Panc1 (cell line): ENCODE measurements at places on chromosomes 16 and 17.

GRCh38 chr17:73564843-73565242 is 79.4 kb downstream of the SDK2 start:
- DNase-seq: no peak

GRCh38 chr17:42920922-42921321 is 20.3 kb downstream of the G6PC1 start:
- no peak for DNase-seq

DNA sequence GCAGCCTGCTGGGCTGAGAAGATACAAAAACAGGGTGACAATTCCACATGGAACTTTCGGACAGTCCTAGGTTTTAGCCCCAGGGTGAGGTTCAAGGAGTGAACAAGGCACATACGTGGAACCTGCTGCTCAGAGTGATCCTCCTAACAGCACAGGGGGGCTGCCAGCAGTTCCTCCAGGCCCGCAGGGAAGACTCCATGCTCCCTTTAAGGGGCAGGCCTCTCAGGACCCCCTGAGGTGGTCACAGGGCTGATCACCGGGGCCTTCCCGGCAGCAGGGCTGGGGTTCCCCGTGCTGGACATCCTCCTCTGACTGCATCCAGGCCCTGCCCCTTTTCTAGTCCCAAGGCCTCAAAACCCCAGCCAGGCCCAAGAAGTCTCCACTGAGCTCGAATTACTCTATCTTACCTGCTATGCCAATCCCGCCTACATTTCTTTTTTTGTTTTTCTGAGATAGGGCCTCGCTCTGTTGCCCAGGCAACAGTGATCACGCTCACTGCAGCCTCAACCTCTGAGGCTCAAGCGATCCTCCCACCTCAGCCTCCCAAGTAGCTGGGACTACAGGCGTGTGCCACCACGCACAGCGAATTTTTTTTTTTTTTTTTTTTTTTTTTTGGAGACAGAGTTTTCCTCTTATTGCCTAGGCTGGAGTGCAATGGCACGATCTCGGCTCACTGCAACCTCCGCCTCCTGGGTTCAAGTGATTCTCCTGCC is 10.4 kb downstream of the CANT1 start:
- no peak for DNase-seq

GRCh38 chr16:55263271-55264250 is 60.4 kb upstream of the IRX6 start:
- DNase-seq: no peak

GRCh38 chr17:13587487-13588338 is 14.0 kb downstream of the HS3ST3A1 start:
- DNase-seq: no peak

DNA sequence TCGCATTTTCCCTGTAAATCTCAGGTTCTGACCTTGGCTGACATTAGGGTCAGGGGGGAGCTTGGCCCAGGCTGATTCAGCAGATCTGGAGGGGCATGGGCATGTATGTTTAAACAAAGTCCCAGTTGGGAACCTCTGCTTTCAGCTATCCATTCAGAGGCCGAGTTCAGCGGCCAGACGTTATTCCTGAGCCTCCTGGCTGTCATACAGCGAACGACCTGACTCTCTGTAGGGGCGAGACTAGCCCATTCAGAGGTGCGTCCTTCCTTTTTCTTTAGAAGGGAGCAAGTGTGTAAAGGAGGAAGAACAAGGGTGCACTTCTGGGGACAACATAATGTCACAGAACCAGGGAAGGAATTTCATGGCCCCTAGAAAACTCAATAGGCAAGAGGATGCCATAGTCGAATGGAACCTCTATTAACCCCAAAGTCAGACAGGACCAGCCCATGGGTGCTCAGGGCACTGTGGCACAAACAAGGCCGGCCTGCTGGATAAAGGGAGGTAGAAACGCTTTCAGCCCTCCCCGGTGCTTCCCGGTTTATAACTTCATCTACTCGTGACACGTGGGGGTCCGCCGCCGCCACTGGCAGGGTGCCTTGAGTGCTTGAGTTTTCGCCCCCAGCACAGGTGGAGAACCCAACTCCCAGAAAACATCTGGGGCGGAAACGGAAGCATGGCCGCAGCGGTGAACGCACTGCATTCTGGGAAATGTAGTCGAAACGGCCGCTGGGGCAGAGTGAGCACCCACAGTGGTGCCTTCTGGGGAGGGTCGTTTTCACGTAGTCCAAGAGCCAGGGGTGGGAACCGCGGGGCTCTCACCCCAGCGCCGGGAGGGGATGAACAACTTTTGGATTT is 33.2 kb upstream of the PLCG2 start:
- DNase-seq: no peak

DNA sequence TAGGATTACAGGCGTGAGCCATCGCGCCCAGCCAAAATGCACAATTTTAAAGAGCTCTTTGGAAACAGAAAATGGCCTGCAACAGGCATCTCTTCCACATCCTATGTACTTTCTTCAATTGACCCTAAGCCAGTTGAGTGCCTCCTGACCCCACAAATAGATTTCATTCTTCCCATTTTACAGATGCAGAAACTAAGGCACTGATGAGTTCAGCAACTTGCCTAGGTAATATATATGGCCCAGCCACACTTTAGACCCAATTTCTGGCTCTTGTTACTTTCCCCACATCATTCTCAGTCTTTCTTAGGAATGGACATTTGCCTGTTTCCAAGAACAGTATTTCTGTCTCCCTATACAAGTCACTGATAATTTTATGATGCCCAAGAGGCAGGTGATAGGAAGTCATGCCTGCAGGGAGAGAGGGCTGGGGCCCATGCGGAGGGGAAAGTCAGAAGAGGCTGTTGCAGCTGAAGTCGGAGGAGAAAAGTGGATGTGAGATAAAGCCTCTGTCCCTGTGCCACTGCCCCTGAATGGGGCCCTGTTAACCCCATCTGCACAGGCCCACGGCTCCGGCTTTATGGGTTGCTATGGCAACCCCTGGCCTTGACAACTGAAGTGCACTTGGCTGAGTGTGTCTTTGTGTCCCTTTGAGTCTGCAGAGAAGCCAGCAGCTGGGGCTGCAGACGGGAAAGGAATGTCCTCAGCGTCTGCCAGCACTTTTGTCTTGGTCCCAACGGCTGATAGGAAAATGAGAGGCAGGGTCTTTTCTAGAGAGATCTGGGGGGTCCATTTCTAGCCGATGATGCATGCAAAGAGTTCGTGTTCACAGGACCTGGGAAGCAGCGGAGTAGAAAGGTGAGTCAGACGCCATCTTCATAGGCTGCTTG is 45.9 kb downstream of the ABAT start:
- DNase-seq: no peak

- DNase-seq: no peak
Measured at GRCh38 chr17:73711184-73711583, 66.9 kb upstream of the SDK2 start.

DNA sequence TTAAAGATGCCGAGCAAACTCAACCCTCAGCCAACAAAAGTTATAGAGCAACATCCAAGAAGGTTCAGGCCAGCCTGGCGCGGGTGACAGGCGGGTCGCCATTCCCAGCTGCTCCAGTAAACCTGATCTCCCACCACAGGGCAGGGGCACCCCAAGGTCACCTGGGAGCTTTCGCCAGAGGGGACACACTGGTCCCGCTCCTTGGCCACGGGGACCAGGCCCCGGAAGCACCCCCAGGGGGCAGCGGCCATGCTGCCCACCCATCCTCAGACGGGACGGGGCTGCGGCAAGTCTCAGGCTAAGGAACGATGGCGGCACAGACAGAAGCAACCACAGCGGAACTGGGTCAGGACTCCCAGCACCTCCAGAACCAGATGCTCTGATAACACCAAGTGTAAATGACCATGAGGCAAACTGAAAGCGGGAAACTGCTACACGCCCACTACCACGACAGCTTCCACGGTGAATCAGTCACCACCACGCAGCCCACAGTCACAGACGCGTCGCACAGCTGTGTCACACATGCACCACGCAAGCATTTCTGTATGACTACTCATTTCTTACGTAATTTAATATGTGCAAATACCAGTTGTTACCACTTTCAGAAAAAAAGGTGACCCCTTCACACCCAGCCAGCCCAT is 14.1 kb upstream of the CCDC154 start:
- no peak for DNase-seq

DNA sequence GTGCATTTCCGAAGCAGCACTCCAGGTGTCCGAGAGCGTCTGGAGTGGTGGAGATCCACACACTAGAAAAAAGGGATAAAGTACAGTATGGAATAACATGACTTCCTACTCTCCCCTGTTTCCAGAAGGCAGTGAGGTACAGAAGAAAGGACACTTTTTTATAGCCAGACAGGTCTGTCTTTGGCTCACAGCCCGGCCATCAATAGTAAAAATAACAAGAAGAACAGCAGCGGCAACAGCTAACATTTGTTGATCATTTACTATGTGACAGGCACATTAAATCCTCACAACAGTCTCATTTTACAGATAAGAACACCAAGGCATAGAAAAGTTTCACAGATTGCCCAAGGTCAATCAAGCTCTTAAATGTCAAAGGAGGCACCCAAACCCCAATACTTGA is 16.2 kb downstream of the DYNLRB2 start:
- DNase-seq: no peak

- no peak for DNase-seq
Measured at GRCh38 chr16:762595-763268, 2.2 kb downstream of the MSLN start.

- no peak for DNase-seq
Measured at GRCh38 chr17:68832109-68832802, 122.9 kb downstream of the ABCA8 start.

GRCh38 chr17:69406941-69407340 is 7.6 kb upstream of the MAP2K6 start:
- DNase-seq: no peak

- DNase-seq: no peak
Measured at GRCh38 chr17:61478026-61478789, 26.0 kb downstream of the TBX4 start.

DNA sequence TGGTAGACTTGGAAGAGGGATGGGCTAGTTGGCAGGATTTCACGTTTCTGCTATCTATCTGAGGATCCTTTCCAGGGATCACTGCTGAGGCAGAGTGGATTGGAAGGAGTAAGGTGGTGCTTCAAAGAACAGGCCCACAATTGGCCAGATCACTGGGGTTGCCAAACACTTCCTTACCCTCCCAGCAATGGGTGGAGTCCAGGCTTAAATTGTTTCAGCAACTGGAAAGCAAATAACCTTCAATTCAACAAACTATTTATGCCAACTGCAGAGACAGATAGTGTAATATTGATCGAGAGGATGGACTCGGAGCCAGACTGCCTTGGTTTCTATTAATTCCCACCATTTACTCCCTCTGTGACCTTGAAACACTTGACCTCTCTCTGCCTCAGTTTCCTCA is 2.1 kb downstream of the ARRB2 start:
- DNase-seq: no peak

DNA sequence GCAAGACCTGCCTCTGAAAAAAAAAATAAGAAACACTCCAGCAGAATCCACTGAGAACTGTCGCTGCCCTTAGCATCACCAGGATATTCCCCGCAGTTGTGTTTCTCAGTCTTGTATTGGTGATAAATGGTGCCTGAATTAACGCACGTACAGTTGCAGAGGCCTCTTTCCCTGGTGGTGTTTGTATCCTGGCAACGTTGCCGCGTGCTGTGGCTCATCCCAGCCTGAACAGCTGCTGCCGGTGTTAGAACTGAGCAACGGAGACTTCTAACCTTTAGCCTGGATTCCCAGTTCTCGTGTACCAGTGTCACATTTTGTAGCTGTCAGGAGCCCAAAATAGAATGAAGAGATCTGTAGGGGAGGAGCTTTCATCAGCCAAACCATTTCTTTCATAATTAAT is 4.8 kb downstream of the MLYCD start:
- no peak for DNase-seq

DNA sequence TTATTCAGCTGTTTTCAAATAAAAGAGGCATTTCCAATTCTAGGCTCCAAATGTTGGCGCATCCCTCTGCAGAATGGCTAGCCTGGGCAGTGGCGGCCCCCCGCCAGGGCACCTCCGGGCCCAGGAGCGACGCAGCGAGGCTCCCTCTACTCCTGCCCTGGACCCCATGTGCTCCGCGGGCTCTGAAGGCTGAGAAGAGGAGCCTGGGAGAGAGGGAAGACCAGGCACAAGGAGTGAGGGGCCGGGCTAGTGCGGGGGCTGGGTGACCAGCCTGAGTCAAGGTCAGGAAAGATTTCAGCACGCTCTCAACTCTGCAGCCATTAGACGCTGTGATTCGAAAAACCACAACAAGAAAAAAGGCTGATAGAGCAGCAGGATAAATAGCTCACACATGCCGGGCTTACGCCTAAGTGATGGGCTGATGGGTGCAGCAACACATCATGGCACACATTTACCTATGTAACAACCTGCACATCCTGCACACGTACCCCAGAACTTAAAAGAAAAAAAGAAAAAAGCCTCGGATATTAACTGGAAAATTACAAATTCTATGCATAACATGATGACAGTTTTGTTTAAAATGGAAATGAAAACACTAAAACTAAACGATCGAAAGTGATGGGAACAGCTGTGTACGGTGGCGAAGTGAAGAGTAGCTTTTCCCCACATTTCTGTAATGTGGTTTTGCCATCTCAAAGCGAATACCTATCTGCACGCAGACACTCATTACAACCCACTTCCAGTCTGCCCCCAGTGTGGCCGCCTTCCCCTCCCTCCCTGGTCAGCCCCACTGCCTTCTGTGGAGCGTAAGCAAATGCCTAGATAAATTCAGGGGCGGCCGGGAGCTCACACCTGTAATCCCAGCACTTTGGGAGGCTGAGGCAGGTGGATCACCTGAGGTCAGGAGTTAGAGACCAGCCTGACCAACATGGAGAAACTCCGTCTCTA is 44.4 kb downstream of the MAP1LC3B start:
- no peak for DNase-seq

DNA sequence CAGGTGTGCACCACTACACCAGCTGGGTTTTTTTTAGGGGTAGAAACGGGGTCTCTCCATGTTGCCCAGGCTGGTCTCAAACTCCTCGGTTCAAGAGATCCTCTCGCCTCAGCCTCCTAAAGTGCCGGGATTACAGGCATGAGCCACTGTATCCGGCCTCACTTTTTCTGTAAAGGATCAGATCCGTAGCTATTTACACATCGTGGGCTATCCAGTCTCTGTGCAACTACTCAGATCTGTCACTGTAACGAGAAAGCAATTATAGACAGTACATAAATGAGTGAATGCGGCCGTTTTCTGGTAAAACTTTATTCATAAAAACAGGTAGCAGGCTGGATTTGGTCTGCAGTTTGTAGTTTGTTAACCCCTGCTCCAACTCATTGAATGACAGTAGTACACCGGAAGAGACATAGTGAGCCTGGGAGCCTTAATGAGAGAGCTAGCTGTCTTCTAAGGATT is 44.5 kb downstream of the VMP1 start:
- no peak for DNase-seq

DNA sequence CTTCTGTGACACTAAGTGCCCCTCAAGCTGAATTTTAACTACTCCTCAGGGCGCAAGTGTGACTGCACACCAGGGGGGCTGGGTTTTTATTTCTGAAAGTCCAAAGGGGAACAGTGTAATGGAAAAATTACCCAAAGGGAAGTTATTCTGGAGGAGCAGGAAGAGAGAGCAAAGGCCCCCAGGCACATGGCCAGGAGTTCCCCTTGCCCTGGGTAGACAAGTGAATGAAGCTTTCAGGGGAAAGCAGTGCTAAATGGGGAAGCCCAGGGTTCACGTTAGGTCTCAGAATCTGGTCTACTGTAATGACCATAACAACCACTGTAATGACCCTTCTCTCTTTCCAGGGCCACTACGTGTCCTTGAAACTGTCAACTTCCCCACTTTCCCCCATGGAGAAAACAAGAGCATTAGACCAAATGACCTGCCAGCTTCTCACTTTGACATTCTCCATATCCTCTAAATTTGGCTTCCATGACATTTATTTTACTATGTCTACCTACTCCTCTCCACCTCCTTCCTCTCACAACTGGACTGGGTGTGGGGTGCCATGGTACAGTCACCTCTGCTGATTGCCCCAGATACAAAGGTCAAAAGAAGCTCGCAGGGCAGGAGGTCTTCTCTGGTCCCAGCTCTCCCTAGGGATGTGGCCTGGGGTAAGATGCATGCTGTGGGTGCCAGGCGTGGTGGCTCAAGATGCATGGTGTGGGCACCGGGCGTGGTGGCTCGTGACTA is 34.1 kb upstream of the MMP2 start:
- DNase-seq: no peak
